Stimulated activated CD4-positive, alpha-beta T cell treated with anti-CD3 and anti-CD28 coated beads, TNF-alpha, amount 100 ng/mL, for 48 hours (primary cell): ENCODE measurements at places on chromosomes 3 and 15.

- no peak for DNase-seq
These were observed 45.2 kb downstream of the RARB start for GRCh38 chr3:25473246-25473645.

- DNase-seq, result no peak
These were observed 31.5 kb downstream of the SLC41A3 start for GRCh38 chr3:126052196-126053058.

DNA sequence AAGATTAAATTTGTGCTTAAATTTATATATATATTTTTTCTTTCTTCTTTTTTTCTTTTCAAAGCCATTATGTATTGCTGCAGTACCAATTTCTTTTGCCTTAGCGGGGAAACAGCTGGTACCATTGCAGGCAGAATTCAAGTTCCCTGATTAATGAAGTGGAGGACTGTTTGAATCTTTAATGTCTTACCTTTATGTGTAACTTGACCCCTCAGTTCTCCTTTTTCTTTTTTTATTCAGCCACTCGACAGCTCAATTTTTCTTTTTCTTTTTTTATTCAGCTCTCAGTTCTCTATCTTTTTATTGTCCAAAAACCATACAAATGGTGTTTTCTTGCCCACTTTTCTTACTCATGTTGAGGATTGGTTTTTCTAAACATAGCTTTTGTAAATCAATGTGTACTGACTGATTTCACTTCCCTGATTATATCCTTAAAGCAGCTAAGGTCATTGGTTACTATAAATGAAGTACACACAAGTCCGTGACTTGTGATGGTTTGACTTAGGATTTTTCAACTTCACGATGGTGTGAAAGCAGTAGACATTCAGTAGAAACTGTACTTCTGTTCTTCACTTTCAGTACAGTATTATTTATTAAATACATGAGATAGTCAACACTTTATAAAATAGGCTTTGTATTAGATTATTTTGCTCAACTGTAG lies 22.8 kb downstream of the ATP2C1 start:
- DNase-seq, result no peak

GRCh38 chr15:74395319-74396145 lies 28.1 kb upstream of the CYP11A1 start:
- no peak for DNase-seq

DNA sequence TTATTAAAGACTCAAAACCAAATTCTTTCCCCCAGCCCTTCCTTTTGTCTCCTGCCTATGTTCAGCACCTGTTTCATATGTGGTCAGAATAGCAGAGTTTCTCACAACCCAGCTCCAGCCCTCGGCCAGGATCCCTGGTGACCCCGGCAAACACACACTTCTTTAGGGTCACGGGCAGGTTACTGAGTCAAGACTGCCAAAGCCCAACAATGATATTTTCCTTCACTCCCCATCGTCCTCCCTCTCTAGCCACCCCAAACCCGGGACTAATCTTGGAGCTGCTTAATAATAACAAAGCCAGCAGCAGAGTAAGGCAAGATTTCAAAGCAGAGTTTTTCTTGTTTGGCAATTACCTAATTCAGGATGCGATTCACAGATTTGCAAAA lies 25.5 kb downstream of the RARB start:
- DNase-seq, result no peak
